Activated naive CD4-positive, alpha-beta T cell treated with anti-CD3 and anti-CD28 coated beads for 36 hours (primary cell): ENCODE measurements at places on chromosomes 16 and 17. TPM values are rescaled to one million over a fixed set of nuclear protein-coding genes. Genes with fewer than 3 reads are reported as not detected.

- H3K36me3 ChIP-seq: peaks cover 11% of the 10 kb centered on the region
- H3K27me3 ChIP-seq: no peaks in the 10 kb centered on the region
- peaks cover 9% of the 10 kb centered on the region for H3K4me1 ChIP-seq
- H3K27ac ChIP-seq: no peak overlapping the region
- no peak for DNase-seq
Observed at GRCh38 chr17:18021372-18021771, 17.6 kb downstream of the ATPAF2 start.

- peaks cover 4% of the 10 kb centered on the region for H3K27me3 ChIP-seq
- H3K27ac ChIP-seq: peak overlapping the region; percentile 48
- peaks cover 30% of the 10 kb centered on the region for H3K4me1 ChIP-seq
- DNase-seq: peak; percentile 88
- H3K36me3 ChIP-seq: peaks cover 1% of the 10 kb centered on the region
Observed at GRCh38 chr16:80806927-80807340, 2.5 kb upstream of the CDYL2 start.

- no peak overlapping the region for H3K4me3 ChIP-seq
- H3K27me3 ChIP-seq: no peaks in the 10 kb centered on the region
- H3K36me3 ChIP-seq: no peaks in the 10 kb centered on the region
- no peak overlapping the region for H3K27ac ChIP-seq
- DNase-seq: no peak
- no peaks in the 10 kb centered on the region for H3K4me1 ChIP-seq
Observed at GRCh38 chr17:29347831-29348629, 42.1 kb upstream of the TAOK1 start.

DNA sequence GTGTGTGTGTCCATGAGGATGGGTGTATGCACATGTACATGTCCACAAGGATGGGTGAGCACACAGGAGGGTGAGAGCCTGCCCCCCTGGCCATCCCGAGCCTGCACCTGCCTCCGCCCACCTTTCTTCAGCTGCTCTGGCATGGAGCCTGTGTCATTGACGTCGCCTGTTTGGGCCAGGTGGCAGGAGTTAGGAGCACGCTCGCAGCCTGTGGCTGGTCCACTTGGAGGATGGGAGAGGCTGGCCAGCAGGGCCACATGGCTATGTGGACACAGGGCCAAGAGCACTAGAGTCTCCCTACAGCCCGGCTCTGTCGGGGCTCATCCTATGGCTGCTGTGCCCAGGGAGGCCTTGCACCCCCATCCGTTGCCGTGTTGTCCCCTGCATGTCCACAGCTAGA, 21.4 kb downstream of the BAHCC1 start:
- H3K4me3 ChIP-seq: no peak overlapping the region
- H3K36me3 ChIP-seq: no peaks in the 10 kb centered on the region
- H3K27me3 ChIP-seq: no peaks in the 10 kb centered on the region
- H3K4me1 ChIP-seq: peaks cover 9% of the 10 kb centered on the region
- DNase-seq: no peak
- H3K27ac ChIP-seq: no peak overlapping the region

- no peak for DNase-seq
- H3K36me3 ChIP-seq: no peaks in the 10 kb centered on the region
- H3K27me3 ChIP-seq: no peaks in the 10 kb centered on the region
- no peak overlapping the region for H3K4me3 ChIP-seq
- H3K4me1 ChIP-seq: no peaks in the 10 kb centered on the region
Observed at GRCh38 chr17:41190328-41190727, 641 bp downstream of the KRTAP9-1 start.

GRCh38 chr17:81368161-81369022, 26.9 kb upstream of the BAHCC1 start:
- H3K4me1 ChIP-seq: peaks cover 18% of the 10 kb centered on the region
- H3K27me3 ChIP-seq: peaks cover 25% of the 10 kb centered on the region
- no peaks in the 10 kb centered on the region for H3K36me3 ChIP-seq
- no peak overlapping the region for H3K4me3 ChIP-seq
- DNase-seq: no peak

GRCh38 chr17:44971776-44972483, 3.8 kb upstream of the C1QL1 start:
- H3K4me3 ChIP-seq: peak overlapping the region; percentile 14
- peaks cover 36% of the 10 kb centered on the region for H3K4me1 ChIP-seq
- H3K27me3 ChIP-seq: peaks cover 35% of the 10 kb centered on the region
- H3K27ac ChIP-seq: peak overlapping the region; percentile 75
- DNase-seq: peak; percentile 86

DNA sequence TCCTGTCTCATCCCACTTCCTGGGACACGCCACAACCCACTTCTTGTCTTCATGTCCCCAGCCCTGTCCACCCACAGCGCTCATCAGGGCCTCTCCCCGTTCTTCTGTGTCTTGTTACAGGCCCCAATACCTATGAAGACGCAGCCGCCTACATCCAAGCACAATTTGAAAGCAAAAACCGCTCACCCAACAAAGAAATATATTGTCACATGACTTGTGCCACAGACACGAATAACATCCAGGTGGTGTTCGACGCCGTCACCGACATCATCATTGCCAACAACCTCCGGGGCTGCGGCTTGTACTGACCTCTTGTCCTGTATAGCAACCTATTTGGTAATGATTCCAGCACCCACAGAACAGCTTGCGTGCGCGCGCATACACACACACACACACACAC, 70.6 kb downstream of the AMFR start:
- no peaks in the 10 kb centered on the region for H3K27me3 ChIP-seq
- DNase-seq: peak; percentile 2
- no peak overlapping the region for H3K27ac ChIP-seq
- H3K4me3 ChIP-seq: no peak overlapping the region
- H3K36me3 ChIP-seq: no peaks in the 10 kb centered on the region
- H3K4me1 ChIP-seq: peaks cover 27% of the 10 kb centered on the region

DNA sequence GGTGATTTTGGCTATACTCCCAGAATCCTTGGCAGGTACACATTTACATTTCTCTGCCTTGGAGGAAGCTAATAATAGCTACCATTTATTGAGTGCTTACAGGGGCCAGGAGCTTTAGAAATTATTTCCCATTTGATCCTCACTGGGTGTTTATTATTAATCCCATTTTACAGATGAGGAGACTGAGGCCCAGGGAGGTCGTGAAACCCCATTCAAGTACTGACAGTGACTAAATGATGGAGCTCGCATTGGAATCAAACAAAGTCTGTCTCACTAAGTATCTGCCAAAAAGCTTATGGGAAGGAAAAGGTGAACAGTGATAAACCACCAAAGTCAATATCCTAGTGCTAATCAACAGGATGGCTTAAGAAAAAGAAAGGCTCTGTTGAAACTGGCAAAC, 33.3 kb upstream of the XYLT1 start:
- no peak for DNase-seq
- H3K4me1 ChIP-seq: no peaks in the 10 kb centered on the region
- H3K27me3 ChIP-seq: no peaks in the 10 kb centered on the region
- H3K4me3 ChIP-seq: no peak overlapping the region

- no peaks in the 10 kb centered on the region for H3K27me3 ChIP-seq
- H3K27ac ChIP-seq: peak overlapping the region; percentile 2
- DNase-seq: peak; percentile 41
- peaks cover 39% of the 10 kb centered on the region for H3K4me1 ChIP-seq
- peak overlapping the region; percentile 91 for H3K4me3 ChIP-seq
Observed at GRCh38 chr16:70437582-70438557, 1.0 kb downstream of the ST3GAL2 start.

GRCh38 chr16:57999971-58000705, at the start of gene ZNF319:
TSS of gene ZNF319 (minus strand) at chr16:58000672. CDS start at chr16:57998265, 2,407 bp downstream.
- peak within 1 kb of the TSS; percentile 91 for H3K4me3 ChIP-seq
- H3K36me3 ChIP-seq: peaks cover 3% of the 10 kb centered on the region
- H3K27me3 ChIP-seq: no peaks in the 10 kb centered on the region
- peak; percentile 40 for DNase-seq
- H3K27ac ChIP-seq: peak within 1 kb of the TSS; percentile 71
- H3K4me1 ChIP-seq: peaks cover 51% of the 10 kb centered on the region

- no peaks in the 10 kb centered on the region for H3K36me3 ChIP-seq
- no peak overlapping the region for H3K27ac ChIP-seq
- no peak for DNase-seq
- no peaks in the 10 kb centered on the region for H3K27me3 ChIP-seq
Observed at GRCh38 chr16:76837872-76838271, 353.1 kb upstream of the MON1B start.

GRCh38 chr17:37774504-37774903, 29.6 kb upstream of the HNF1B start:
- H3K36me3 ChIP-seq: no peaks in the 10 kb centered on the region
- H3K27ac ChIP-seq: no peak overlapping the region
- no peak overlapping the region for H3K4me3 ChIP-seq
- peaks cover 11% of the 10 kb centered on the region for H3K27me3 ChIP-seq
- H3K4me1 ChIP-seq: peaks cover 22% of the 10 kb centered on the region

- H3K4me1 ChIP-seq: peaks cover 39% of the 10 kb centered on the region
- H3K36me3 ChIP-seq: no peaks in the 10 kb centered on the region
- H3K27ac ChIP-seq: no peak overlapping the region
- H3K27me3 ChIP-seq: no peaks in the 10 kb centered on the region
Observed at GRCh38 chr16:25026621-25027020, 11.5 kb upstream of the ARHGAP17 start.

GRCh38 chr16:4317532-4318450, 1.9 kb downstream of the GLIS2 start:
- H3K27ac ChIP-seq: no peak overlapping the region
- no peak overlapping the region for H3K4me3 ChIP-seq
- H3K27me3 ChIP-seq: peaks cover 11% of the 10 kb centered on the region
- H3K36me3 ChIP-seq: no peaks in the 10 kb centered on the region

GRCh38 chr16:2610781-2611498, 71.4 kb upstream of the KCTD5 start:
- H3K27me3 ChIP-seq: no peaks in the 10 kb centered on the region
- no peak for DNase-seq
- peaks cover 7% of the 10 kb centered on the region for H3K4me1 ChIP-seq
- H3K4me3 ChIP-seq: no peak overlapping the region
- H3K27ac ChIP-seq: no peak overlapping the region

- H3K27ac ChIP-seq: no peak overlapping the region
- no peaks in the 10 kb centered on the region for H3K36me3 ChIP-seq
- no peak for DNase-seq
- H3K27me3 ChIP-seq: no peaks in the 10 kb centered on the region
- no peaks in the 10 kb centered on the region for H3K4me1 ChIP-seq
Observed at GRCh38 chr16:85485379-85485778, 127.7 kb upstream of the GSE1 start.

DNA sequence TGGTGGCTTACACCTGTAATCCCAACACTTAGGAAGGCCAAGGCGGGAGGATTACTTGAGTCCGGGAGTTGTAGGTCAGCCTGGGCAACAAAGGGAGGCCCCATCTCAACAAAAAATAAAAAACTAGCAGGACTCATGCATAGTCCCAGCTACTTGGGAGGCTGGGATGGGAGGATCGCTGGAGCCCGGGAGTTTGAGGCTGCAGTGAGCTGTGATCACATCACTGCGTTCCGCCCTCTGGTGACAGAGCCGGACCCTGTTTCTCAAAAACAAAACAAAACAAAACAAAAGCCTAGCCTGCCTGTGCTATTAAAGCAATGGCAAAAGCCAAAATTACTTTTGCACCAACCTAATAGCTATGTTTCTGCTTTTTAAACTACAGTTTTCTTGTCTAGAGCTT, 1.5 kb downstream of the FCSK start:
- H3K4me1 ChIP-seq: peaks cover 18% of the 10 kb centered on the region
- DNase-seq: no peak
- H3K4me3 ChIP-seq: peak overlapping the region; percentile 86
- H3K27me3 ChIP-seq: no peaks in the 10 kb centered on the region

- no peak for DNase-seq
- H3K36me3 ChIP-seq: no peaks in the 10 kb centered on the region
- no peaks in the 10 kb centered on the region for H3K4me1 ChIP-seq
- no peak overlapping the region for H3K27ac ChIP-seq
- no peaks in the 10 kb centered on the region for H3K27me3 ChIP-seq
Observed at GRCh38 chr16:4385789-4386450, 14.3 kb downstream of the VASN start.

GRCh38 chr16:749010-749409, 8.2 kb upstream of the CIAO3 start:
- H3K4me1 ChIP-seq: no peaks in the 10 kb centered on the region
- H3K27me3 ChIP-seq: no peaks in the 10 kb centered on the region
- H3K36me3 ChIP-seq: no peaks in the 10 kb centered on the region
- no peak for DNase-seq

DNA sequence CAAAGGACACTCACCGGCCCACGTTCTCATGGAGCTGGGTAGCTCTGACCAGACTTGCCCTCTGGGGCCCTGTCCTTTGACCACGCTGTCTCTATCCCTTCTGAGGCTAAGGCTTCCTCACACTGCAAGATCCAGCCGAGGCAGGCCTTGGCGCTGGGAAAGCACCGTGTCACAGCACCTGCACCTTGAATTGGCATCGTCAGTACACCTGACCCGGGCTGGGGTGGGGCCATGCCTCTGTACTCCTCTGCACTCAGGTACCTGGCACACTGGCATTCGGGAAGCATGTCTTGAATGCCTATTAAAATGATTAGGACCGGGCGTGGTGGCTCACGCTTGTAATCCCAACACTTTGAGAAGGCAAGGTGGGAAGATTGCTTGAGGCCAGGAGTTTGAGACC, 6.0 kb downstream of the TBC1D24 start:
- peaks cover 5% of the 10 kb centered on the region for H3K4me1 ChIP-seq
- no peak overlapping the region for H3K27ac ChIP-seq
- H3K4me3 ChIP-seq: no peak overlapping the region

DNA sequence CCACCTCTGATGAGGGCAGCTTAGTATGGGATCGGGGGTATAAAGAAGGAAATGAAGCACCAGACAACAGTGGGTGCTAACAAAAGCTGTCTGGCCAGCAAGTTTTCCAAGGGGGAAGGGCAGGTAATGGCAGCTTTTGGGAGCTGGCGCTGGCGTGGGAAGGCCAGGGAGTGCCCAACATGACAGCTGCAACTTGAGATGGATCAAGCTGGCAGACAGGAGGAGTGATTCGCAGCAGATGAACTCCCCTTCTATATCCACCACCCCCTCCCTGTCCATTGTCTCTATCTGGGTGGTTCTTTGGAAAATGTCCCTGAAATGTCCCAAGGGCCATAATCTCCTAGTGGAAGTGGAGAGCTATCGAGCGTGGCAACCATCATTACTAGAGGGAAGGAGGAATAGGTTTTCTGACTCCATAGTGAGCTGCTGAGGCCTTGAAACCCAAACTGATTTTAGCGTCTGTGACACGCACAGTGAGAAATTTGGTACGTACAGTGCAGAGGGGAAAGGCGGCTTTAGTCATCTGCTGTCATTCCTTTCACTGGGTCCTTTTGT, 4.8 kb upstream of the INPP5K start:
- H3K4me1 ChIP-seq: peaks cover 14% of the 10 kb centered on the region
- H3K27ac ChIP-seq: no peak overlapping the region
- DNase-seq: no peak
- peaks cover 8% of the 10 kb centered on the region for H3K36me3 ChIP-seq
- H3K4me3 ChIP-seq: no peak overlapping the region

SKA2 gene
- 86.5 TPM for total RNA-seq

CRHR1 gene
- total RNA-seq: not detected

KRTAP1-5 gene
- not detected for total RNA-seq

LGALS9B gene
- not detected for total RNA-seq

CMTM2 gene
- total RNA-seq: not detected

DNAAF8 gene
- 0.07 TPM for total RNA-seq

NOXO1 gene
- total RNA-seq: not detected

CDK5R1 gene
- total RNA-seq: 52.1 TPM

CDR2L gene
- total RNA-seq: 0.93 TPM
